ENCODE measurements at places on chromosomes 11 and 22.

- no peak for DNase-seq
Measured at GRCh38 chr11:67389477-67389876, 2.3 kb upstream of the RAD9A start.

GRCh38 chr22:29493636-29494035, 13.6 kb downstream of the NEFH start:
- DNase-seq = no peak

GRCh38 chr11:6746086-6746618, 25.6 kb downstream of the OR2AG2 start:
- DNase-seq = no peak

- no peak for DNase-seq
Measured at GRCh38 chr11:27679136-27680015, 20.9 kb downstream of the BDNF start.

- DNase-seq = no peak
Measured at GRCh38 chr11:76863196-76863777, 2.6 kb downstream of the ACER3 start.

DNA sequence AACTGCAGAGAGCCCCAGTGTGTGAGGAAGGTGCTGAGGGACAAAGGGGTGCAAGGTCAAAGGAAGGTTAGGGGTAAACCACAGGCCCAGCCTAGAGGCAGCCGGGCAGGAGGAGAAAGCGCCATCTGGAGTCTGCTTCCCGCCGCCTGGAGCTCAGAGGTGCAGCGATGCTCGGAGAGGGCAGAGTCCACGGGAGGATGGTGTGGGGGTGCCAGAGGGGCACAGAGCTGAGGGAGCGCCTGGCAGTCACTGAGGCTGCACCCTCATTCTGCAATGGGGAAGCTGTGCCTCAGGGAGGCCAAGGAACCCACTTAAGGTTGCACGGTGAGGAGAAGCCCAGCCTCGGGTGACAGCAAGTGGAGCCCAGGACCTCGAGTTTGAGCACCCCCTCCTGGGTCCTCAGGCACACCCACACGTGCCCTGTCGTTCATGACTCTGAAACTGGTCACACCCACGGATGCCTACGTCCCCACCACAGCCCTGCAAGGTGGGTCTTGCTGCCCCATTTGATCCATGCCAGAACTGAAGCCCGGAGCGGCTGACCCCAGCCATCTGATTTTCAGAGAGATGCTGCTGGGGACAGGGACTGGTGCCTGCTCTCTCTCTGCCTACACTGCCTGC, 1.6 kb downstream of the IL2RB start:
- DNase-seq = no peak

Data from smooth muscle cell of the brain vasculature (primary cell).